ENCODE measurements at places on chromosomes 3 and 15.

GRCh38 chr3:8610951-8611350 is 33.6 kb downstream of the SSUH2 start:
- no peak for DNase-seq

GRCh38 chr3:103406320-103406850 is 971.6 kb downstream of the ZPLD1 start:
- no peak for DNase-seq

GRCh38 chr15:94080416-94080815 is 150.9 kb upstream of the MCTP2 start:
- no peak for DNase-seq

DNA sequence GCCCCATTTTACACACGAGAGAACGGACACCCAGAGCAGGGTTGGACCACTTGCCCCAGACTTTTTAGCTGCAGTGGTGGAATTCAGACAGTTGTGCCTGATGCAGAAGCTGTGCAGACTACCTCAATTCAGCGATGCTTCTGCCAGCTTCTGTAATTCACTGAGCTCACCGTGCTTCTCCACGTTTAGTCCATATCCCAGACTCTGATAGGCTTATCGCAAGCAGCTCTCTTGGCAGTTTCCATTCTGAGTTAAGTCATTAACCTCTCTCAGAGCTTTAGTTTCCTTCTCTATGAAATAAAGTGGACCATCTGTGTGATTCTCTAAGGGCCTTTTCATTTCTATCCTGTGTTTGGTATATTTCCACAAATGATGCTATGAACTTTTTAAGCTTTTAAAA is 37.1 kb downstream of the ABHD17C start:
- no peak for DNase-seq

- no peak for DNase-seq
Observed at GRCh38 chr15:101324524-101325177, 29.6 kb upstream of the SNRPA1 start.

DNA sequence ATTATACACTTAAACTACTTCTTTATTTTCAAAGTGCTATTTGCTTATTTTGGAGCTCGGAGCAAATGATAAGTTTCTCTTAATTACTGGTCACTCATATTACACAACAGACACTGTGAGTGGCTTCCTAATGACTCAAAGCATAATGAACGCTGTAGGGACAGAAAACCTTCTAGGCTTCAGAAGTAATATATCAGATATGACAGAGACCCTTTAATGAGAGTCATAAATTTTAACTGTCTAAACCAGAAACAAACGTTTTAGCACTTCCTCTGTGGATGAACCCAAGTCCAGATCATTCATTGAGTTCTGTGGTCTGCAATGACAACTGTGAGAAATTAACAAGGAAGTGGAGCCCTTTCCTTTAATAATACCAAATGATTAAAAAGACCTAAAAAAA is 66.6 kb downstream of the ARPP21 start:
- DNase-seq, result no peak

DNA sequence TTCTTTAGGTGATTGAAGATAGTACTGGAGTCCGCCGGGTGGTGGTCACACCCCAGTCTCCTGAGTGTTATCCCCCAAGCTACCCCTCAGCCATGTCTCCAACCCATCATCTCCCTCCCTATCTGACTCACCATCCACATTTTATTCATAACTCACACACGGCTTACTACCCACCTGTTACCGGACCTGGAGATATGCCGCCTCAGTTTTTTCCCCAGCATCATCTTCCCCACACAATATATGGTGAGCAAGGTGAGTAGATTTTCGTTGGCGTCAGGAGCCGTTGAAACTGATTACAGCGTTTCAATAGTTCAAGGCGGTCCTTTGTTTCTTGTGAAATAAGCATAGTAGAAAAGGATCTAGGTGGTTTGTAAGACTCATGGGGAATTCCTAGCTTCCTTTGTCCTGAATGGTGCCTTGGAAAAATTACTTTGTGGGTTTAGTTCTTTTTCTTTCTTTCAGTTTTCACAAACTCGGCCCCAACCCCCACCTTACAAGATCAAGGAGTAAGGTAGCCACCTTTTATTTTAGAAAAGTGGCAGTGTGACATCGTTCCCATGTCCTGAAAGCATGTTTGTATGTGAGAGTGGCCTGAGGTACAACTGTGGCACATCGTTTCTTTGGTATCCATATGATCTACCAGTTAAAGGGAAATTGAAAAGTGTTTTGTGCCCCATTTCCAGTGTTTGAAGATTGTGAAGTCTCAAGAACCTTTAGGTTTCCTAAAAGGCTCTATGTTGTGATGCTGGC is 200.6 kb downstream of the GHSR start:
- no peak for DNase-seq

- no peak for DNase-seq
Observed at GRCh38 chr15:60376677-60377095, 21.1 kb downstream of the ANXA2 start.

DNA sequence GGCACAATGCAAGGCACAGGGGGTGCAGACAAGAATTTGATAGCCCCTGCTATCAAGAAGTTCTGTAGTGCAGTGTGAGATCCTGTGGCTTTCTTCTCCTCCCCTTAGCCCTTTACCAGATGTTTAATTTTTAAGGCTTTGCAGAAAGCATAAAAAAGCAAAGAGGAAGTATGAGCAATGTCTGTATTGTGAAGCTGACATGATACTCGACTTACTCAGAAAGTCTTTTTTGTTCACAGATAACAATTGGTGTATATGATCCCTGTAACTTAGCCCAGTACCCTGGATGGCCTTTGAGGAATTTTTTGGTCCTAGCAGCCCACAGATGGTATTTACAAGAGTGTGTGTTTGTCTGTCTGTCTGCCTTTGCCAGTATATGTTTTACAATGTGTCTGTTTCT is 58.9 kb downstream of the ATG7 start:
- no peak for DNase-seq

DNA sequence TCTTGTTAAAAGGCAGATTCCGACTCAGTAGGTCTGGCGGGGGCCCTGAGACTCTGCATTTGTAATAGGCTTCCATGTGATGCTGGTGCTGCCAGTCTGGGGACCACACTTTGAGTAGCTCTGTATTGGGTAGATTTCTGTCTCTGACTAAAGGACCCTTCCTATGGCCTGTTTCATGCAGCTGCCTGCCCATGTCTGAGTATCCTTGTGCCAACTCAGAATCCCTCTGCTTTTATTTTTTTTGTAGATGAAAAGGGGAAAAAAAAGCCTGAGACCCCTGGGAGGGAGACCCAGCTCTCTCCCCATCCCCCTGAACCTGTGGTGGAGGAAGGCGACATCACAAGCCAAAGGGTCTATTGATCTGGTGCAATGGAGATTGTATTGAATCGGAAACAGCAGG is 81.9 kb downstream of the EBLN2 start:
- DNase-seq, result no peak

GRCh38 chr15:80911821-80912220 is 77.8 kb downstream of the MESD start:
- no peak for DNase-seq

- DNase-seq, result no peak
Observed at GRCh38 chr15:80669663-80670273, 25.3 kb upstream of the ABHD17C start.

DNA sequence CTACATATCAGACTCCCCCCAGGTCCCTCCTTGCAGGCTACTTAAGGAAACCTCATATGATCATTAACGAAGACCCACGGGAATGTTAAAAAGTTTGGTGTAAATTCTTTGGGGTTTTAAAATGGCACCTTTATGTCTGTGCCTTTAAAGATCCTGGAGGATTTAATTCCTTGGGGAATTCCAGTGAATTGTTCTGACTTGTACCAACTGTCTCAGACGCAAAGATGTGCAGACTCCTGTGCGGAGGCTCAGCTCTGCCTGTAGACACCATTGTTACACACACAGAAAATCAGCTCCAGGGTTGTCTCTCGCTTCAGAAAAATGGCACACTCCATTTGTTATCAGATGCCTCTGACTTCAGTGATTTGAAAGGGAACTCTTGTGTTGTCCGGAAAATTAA is 414.4 kb upstream of the CFAP20DC start:
- no peak for DNase-seq

DNA sequence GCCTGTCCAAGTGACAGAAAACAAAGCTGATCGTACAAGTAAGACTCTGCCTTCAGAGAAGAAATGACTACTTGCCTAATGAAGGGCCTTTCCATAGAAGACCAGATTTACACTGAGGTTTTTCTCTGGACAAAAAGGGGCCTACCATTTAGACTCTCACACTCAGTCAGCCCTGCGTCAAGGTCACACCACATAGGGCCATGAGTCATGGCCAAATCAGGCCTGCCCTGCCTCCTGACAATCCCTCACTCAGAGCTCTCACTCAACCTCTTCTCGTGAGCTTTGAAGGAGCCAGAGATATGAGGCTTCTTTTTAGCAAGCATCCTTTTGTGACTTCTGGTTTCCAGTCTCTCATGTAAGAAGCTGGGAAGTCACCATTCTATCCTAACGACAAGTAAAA is 68.1 kb upstream of the NMNAT3 start:
- DNase-seq, result no peak

- no peak for DNase-seq
Observed at GRCh38 chr3:12737833-12738232, 21.2 kb downstream of the TMEM40 start.

GRCh38 chr3:163315786-163316185 is 1762.5 kb downstream of the SI start:
- DNase-seq, result no peak

- DNase-seq, result no peak
Observed at GRCh38 chr3:193129607-193130006, 111.4 kb upstream of the PLAAT1 start.

GRCh38 chr15:47184003-47184907 is 533.0 kb upstream of the SEMA6D start:
- DNase-seq, result no peak

GRCh38 chr3:167989999-167990398 is 105.7 kb downstream of the GOLIM4 start:
- DNase-seq, result no peak

DNA sequence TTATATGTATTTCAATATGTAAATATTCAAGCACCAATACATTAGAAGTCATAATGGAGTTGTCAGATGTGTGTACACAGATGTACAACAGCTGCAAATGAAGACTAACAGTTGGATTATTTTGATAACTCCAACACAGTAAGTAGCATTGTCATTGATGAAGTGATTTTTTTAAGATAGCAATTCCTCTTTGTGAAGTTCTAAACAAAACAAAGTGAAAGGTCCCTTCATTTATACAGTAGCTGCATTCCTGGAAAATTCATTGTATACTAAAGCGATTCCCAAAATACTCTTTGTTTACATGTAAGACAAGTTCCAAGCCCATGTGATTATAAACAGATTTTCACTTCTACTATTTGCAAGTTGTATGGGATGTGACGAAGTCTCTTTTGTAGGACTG is 114.7 kb downstream of the B3GALNT1 start:
- no peak for DNase-seq

DNA sequence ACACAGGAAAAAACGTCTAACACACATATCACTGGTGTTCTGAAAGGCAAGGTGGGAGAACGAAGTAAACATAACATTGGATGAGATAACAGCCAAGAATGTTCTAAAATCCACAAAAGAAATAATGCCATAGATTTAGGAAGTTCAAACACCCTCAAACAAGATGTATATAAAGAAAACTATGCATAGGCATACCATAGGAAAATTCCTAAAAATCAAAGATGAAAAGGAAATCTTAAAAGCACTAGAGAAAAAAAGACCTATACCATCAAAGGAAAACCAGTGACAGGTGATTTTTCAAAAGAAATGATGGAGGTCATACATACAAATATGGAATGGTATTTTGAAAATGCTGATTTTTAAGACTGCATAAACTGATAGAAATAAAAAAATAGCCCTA is 57.3 kb downstream of the GLB1 start:
- no peak for DNase-seq

DNA sequence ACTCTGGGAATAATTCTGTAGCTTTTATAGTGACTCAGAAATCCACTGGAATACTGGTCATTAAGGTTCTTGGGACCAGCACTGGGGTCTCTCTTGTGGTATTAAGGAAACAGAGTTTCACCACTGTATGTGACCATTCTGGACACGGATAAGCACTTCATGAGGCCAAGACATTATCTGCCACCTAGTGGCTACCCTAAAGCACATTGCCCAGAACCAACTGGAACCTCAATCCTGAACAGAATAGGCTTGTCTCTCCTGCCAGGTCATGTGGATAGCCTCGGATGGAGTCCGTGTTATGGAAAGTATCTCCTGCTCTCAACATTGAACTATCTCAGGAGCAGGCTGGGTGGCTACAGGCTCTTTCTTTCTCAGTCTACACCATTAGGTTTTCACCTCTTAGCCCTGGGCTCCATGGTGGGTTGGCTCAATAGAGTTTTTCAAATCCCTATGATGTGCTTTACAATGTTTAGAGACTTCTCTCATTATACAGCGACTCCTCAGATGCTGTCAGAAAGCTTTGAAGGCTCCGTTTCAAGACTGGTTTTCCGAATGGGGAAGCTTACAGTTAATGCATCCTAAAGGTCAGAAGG is 167.6 kb upstream of the ST8SIA2 start:
- DNase-seq, result no peak

DNA sequence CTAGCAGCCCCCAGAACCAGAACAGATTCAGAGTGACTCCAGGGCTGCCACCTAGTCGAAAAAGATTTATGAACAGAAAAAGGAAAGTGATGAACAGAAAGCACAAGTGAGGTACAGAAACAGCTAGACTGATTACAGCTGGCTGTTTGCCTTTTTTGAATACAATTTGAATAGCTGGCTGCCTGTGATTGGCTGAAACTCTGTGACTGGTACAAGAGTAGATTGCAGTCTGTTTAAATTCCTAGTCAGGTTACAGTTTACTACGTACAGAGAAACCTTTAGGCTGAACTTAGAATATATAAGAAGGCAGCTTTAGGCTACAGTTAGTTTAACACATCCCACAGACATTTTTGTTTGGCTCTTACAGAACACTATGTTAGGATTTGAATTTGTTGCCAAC is 10.0 kb downstream of the CCDC13 start:
- DNase-seq, result no peak

DNA sequence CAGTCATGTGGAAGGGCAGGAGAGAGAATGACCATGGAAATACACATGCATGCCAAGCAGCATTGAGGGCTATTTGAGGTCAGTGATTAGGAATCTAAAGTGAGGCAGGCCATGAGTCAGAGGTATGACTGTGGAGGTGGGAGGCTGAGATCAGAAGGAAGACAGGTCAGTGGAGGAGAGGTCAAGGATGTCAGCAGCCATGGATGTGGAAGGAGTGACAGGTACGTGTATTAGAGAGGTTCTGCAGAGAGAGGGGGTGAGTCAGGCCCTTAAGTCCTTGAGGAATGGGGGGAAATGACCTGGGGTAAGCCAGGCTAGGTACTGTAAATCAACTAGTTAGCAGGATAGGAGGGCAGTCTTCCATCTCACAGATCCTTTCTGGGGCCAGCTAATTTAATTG is 166.6 kb downstream of the ANO10 start:
- DNase-seq, result no peak

- no peak for DNase-seq
Observed at GRCh38 chr15:67836477-67836876, 3.4 kb downstream of the RNU6-1 start.
